Hepatic stellate cell (primary cell): ENCODE measurements at places on chromosomes 16 and 17.

- no peak for DNase-seq
Measured at GRCh38 chr17:41992576-41992975, 24.7 kb downstream of the DNAJC7 start.

GRCh38 chr17:45040459-45040858 is 11.0 kb downstream of the DCAKD start:
- DNase-seq: no peak

GRCh38 chr17:48718761-48719641 is 3.3 kb downstream of the PRAC1 start:
- DNase-seq: no peak

DNA sequence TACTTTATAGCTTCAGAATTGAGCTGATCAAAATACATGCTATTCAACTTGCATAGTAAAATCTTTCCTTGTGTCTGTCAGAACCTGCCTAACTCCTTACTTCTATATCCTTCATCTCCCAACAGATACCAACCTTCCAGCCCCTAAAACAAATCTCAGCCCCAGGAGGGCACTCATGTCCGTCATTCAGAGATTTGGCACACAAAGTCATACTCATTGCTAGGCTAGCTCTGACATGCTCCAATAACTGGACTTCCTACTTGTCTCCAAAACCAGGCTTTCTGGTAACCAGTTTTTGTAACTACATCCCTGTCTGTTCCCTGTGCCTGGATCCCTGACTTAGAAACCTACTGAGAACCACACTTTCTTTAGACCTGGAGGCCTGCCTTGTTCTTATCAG is 37.5 kb upstream of the DHX40 start:
- DNase-seq: no peak

- no peak for DNase-seq
Measured at GRCh38 chr16:87459833-87460232, 33.0 kb downstream of the ZCCHC14 start.

DNA sequence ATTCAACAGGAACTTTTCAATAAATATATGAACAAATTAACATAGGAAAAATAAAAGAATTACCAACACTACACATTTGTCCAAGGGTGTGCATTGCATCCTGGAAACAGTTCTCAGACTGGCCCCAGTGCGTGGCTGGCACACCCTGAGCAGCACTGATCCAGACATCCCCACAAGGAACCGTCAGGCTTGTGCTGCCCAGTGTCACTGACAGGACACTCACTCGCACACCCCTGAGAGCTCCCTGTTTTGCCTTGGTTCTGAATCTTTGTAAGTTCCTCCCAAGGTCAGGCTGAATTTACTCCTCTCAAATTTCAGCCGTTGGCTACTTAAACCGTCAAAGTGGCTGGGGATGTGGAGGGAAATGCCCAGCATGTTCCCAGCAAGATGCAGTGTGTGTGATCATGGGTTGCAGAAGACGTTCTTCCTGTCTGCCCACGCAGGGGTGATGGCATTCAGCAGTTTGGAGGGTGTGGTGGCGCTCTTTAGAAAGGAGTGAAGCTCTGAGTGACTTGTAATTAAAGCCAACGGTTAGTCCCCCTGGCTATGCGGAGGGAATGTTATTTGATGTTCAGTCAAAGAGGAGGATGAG is 1.7 kb downstream of the MT2A start:
- no peak for DNase-seq

DNA sequence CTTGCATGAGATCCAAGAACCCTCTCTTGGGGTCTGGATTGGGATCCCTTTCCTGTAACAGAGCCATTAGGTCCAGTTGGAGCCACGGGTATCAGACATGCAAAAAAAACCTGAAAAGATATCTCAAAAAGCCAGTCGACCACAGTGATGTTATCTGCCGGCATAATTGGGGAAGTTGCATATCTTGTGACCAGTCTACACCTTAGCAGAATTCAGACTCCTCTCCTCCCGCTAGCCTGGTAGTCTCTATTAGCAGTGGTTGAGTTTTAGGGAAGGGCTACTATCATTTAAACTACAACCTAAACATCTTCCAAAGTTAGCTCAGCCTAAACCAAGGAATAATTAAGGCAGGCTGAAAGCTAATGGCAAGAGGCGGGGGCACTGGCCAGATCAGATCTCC is 16.2 kb upstream of the PSMD7 start:
- DNase-seq: no peak

DNA sequence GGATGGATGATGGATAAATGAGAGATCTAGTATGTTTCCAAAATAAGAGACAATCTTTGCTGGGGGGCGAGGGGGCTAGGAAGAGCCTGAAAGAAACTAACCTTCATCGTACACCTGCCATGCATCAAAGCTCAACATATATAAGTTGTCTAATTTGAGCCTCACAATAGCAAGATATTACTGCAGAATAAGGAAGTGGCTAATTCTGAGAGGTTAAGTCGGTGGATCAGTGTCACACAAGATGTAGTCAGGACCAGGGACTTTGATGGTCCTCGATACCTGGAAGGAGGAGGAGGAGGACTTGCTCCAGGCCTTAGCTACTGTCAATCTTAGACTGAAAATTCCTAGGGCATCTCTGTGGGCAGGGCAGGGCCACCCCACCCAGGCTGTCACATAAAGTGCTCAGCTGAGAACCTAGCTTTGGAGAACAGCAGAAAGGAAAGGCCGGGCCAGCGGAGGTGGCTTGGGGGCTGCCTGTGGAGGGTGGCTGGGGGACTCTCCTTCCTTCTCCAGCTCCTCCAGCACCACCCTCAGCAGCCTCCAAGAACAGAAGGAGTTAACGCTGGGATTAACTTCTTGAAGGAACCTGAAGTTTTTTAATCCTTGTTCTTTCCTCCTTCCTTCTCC is 460 bp upstream of the SLC13A2 start:
- DNase-seq: no peak

GRCh38 chr16:76656994-76657393 is 379.8 kb downstream of the CNTNAP4 start:
- no peak for DNase-seq

DNA sequence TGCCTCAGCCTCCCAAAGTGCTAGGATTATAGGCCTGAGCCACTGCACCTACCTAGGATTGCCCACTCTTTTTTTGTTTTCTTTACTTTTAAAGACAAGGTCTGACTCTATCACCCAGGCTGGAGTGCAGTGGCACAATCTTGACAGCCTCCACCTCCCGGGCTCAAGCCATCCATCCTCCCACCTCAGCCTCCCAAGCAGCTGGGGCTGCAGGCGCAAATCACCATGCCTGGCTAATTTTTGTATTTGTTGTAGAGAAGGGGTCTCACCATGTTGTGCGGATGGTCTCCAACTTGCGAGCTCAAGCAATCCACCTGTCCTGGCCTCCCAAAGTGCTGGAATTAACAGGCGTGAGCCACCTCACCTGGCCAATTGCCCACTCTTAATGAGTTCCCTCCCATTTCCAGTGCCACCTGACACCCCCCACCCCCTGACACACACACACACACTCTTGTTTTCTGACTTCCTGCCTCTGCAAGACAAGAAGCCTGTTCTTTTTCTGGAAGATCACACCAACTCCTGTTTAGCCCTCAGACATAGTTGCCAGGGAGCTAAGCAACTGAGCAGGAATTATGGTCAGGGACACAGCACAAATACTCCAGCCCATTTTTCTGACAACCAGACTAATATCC is 2.6 kb downstream of the OVCA2 start:
- no peak for DNase-seq

DNA sequence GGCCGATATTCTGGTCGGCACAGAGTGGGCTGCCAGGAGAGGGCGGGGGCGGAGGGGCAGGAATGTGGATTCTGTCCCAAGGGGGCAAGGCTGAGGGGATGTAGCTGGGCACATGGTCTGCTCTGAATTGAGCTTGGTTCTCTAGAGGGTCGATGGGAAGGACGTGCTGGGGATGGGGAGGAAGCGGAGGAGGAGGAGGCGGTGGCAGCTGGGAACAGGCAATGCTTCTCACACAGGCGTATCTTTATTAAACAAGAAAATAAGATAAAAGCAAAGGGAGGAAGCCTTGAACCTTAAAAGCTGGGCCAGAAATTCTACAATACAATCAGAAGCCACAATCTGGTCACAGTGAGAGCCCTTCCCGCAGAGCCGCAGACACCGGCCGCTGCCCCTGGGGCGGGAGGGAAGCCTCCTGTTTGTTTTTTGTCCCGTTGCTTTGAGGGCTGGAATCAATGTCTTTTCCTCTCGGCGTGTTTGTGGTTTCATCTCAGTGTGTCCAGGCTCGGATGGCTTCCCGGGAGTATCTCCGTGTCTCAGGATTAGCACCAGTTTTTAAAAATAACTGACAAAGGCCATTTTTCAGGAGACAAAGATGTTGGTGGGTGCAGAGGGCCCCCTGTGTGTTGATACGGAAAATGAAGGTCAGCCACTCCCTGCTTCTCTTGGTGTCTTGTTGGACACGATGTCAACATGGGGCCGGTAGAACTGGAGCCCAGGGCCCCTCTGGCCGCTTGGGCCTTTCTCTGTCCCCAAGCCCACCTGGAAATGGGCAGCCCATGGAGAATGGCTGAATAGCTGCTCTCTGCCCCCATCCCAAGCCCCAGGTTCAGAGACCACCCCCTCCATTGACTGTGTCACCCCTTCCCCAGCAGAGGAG is 12.3 kb upstream of the SLC7A5 start:
- DNase-seq: no peak

DNA sequence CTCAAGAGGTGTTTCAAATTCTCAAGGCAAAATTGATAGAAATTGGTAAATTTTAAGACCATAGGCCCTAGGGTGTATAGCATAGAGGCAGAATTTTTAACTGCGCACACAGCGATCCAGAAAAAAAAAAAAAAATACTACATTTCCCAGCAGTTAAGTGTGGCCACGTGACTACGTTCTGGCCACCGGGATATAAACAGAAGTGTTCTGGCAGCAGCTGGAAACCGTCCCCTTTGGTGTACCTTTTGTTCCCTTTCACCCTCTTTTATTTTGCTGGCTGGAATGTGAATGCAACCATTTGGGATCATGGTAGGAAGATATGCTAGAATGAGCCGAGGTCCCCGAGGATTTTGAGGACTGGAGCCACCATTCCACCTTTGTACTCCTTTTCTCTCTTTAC is 52.7 kb upstream of the AKAP1 start:
- no peak for DNase-seq

GRCh38 chr16:85239239-85239638 is 127.0 kb upstream of the CIBAR2 start:
- no peak for DNase-seq

GRCh38 chr17:14337596-14338079 is 36.8 kb downstream of the HS3ST3B1 start:
- no peak for DNase-seq

DNA sequence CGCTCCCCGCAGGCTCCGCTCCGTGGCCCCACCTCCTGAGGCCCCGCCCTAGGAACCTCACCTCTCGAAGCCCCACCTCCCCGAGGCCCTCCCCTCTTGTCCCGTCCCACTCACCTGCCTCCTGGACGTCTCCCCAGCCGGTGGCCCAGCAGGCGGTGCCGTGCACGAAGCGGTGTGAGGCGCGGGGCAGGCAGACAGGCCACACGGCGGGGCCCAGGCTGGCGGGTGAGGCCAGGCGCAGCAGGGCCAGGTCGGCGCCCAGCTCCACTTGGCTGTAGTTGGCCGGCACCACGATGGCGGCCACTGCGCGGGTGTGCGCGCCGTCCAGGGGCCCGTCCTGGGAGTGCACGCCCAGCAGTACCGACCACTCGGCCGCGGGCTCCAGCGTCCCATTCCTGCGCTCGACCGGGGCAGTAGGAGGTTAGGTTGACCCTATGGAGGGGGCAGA is 1.6 kb downstream of the PRSS36 start:
- no peak for DNase-seq

DNA sequence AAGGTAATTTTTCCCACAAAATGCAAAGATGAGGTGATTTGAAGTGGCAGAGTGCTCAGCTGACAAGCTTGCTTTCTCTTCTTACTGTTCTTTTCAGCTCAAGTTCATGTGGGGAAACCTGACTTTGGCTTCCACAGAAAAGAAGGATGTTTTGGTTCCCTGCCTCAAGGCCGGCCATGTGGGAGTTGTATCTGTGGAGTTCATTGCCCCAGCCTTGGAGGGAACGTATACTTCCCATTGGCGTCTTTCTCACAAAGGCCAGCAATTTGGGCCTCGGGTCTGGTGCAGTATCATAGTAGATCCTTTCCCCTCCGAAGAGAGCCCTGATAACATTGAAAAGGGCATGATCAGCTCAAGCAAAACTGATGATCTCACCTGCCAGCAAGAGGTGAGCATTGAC is 18.4 kb upstream of the TMEM106A start:
- DNase-seq: no peak
